Pancreas (tissue), 10 donors: ENCODE measurements at places on chromosomes 6 and 20. TPM values are rescaled to one million over a fixed set of nuclear protein-coding genes. Genes with fewer than 3 reads are reported as not detected.

- DNase-seq = no peak
Measured at GRCh38 chr20:4519534-4519933, 202.2 kb upstream of the PRND start.

DNA sequence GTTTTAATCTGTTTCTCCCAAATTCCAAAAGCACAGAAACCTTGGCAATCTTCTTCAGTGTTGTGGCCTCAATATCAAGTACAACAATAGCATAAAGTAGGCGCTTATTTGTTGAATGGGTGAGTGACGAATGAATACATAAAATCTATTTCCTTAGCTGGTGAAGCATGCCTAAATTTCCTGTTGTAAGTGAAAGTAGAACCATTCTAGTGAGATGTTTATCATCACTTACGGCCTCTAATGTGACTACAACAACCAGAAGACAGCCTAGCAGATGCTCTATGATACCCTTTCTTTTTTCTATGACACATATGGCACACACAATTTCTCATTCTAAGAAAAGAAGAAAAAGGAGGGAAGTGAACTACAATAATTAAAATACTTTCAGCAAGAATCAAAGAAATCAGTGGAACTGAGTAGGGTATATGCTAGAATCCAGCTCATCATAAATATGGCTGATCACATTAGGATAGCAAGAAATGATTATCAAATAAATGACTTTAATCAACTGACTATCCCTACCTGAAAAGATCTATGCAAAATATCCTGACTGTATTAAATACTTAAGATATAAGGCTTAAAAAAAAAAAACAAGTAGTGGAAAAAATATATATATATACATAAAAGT, 67.4 kb downstream of the BTBD9 start:
- DNase-seq = no peak

DNA sequence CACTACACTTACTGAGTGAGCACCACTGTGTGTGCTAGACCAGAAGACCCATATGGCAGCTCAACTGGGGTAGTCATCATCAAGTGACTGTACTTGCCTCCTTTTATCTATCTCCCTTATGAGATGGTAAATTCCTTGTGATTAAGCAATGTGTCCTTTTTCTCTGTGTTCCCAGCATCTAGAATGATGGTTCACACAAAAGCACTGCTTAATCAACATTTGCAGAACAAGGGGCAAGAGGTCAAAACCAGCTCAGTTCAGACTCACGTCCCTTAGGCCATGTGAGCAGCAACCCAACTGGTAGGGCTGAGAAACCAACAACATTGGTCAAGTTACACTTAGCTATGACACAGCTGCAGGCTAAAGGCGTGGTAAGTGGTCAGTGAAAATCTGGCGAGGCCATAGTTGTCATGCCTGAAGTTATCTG, 10.0 kb downstream of the TRAM2 start:
- DNase-seq = no peak

BPIFB4 gene
- total RNA-seq = not detected

GRCh38 chr6:107124934-107125348, 9.6 kb upstream of the BEND3 start:
- DNase-seq = peak; percentile 9
